Renal pelvis (tissue), 12 donors: ENCODE measurements at places on chromosomes 6 and 20. TPM values are rescaled to one million over a fixed set of nuclear protein-coding genes. Genes with fewer than 3 reads are reported as not detected.

DNA sequence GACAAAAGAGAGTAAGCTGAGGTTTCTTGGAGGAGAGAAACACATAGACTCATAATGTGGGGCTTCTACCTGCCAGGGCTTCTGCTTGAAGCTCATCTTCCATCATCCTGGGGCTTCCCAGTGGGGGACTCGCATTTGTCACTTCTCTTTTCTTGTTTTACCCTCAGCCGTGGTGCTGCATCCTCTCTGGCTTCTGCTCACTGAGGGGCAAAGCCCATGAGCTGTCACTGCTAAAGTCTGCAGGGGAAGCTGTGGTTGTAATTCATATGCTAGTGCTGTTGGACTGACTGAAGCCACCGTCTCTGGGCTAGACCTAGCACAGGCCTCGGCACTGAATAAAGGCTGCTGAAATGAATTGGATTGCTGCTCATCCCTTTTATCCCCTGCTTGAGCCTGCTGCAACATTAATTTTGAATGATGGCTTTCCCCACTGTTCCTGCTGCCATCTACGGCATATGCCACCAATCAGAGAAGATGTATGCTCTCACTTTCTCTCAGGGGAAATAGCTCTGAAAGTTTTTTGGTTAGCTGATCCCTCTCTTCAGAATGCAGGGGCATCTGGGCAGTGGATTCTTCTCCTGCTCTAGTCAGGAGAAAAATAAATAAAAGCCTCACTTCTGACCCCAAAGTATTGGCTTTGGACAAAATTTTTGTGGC lies 568.4 kb upstream of the MAP3K7 start:
- DNase-seq: no peak

IL17A gene
- not detected for polyA plus RNA-seq

- DNase-seq: no peak
These were observed 39.9 kb downstream of the BMP6 start for GRCh38 chr6:7765575-7766325.

- DNase-seq: no peak
These were observed 98.8 kb downstream of the DTD1 start for GRCh38 chr20:18686696-18687095.

DNA sequence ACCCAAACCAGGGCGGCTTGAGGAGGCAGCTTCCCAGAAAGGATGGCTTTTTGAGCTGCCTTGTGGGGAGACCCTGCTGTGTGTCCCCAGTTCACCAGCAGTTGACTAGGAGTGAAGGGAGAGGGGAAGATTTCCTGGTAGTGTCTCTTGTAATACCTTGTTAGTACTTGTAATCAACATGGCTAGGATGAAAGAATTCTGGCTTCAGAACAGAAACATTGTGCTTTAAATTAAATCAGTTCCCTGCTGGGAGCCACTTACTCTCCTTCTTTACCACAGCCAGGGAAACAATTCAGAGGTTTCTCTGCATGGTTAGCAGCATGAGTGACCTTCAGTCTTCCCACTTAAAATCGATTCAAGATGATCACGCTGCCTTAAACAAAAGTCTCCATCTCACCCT lies 525.4 kb upstream of the ID4 start:
- no peak for DNase-seq

GRCh38 chr20:25539742-25540672 lies 45.3 kb downstream of the NINL start:
- DNase-seq: no peak

DNA sequence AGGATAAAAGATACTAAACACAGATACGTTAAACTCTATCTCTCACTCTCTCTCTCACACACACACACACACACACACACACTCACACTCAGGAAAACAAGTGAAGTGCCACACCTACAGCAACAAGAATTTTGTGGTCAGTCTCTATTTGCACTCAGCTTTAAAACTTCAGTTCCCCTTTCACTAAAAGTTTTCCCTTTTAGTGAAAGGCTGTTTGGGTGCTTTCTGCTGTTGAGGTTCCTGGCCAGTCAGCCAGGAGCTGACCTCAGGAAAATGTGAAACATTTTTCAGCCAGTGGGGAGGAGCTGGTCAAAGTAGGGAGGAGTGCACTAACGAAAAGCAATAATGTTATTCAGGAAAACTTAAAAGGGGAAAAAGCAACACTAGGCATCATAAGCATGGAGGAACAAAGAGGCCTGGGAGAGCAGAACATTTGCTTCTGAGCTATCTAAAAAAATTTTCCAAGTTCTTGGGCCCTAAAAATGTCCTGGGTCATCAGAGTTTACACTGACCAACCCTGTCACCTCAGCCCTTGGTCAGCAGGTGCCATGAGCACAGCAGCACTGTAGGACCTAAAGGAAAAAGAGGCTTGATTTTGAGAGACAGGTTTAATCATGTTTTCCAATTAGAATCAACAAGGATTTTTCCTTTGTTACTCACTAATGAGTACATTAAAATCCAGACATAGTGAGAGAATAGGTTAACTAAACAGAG lies 30.7 kb upstream of the NT5E start:
- DNase-seq: no peak

SOX12 gene
- 41.3 TPM for polyA plus RNA-seq

KCNQ2 gene
- polyA plus RNA-seq: 7.1 TPM

- no peak for DNase-seq
These were observed 41.2 kb upstream of the POLR1H start for GRCh38 chr6:30019819-30020218.

RNGTT gene
- polyA plus RNA-seq: 13.8 TPM

GRCh38 chr6:131005439-131006016 lies 57.5 kb downstream of the EPB41L2 start:
- no peak for DNase-seq

- no peak for DNase-seq
These were observed 406.8 kb upstream of the SULF2 start for GRCh38 chr20:48192109-48192508.

DNA sequence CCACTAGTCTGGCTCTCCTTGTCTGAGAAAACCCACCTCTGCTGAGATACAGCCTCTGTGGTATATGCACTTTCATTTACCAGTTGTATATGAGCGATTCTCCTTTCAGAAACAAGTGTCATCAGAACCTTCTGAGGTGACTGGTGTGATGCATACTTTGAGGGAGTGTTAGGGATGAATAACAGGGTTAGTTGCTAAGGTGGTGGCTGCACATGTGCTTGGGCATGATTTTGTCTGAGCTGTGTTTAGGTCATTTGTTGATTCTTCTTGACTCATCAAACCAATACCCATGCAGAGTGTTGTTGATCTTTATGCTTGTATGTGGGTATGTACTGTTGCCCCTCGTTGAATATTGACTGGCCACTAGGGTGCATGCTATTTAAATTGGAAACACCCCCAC lies 25.7 kb downstream of the DTD1 start:
- no peak for DNase-seq

TMEM181 gene
- 21.5 TPM for polyA plus RNA-seq

DNA sequence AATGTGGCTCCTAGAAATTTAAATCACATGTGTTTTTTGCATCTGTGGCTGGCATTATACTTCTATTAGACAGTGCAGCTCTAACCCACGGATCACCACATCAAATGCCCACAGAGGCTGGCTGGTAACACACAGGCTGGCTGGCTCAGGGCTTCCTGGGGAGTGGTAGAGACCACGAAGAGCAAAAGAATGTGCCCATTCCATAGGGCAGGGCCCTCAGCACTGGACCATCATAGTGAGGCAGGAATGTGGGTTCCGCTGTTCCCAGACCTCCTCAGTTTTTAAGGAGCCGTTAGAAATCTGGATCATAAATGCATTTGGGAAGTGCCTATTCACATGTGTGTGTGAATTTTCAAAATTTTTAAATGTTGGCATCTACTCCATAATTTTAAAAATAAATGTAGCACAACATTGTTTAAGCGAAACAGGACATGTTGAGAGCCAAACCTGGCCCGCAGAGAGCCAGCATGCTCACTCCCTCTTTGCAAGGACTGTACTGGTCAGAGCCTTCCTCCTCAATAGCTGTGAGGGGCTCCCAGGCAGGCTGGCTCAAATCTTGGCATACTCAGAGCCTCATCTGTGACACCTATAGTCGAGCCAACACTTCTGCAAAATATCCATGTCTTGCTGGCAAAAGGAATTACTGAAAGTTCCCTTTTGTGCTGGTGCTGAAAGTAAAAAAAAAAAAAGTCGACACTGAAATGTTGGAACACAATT lies 190.5 kb downstream of the FNDC1 start:
- DNase-seq: no peak

DNA sequence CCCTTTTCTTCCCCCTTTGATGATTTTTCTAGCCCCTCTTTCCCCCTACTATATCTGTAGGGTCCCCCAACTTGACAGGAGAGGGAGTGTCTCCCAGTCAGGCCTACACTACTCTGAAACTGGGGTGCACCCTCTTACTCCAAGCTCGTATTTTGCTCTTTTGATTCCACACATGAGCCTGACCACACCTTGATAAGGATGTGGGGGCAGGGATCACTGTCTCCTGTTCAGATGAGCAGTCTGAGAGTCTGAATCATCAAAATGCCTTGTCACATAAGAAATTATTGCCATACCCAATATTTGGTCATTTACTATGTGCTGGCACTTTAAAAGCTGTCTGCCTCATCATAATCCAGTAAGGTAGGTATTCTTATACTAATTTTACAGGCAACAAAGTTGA lies 15.9 kb downstream of the PNPLA1 start:
- DNase-seq: no peak

HCK gene
- 2.0 TPM for polyA plus RNA-seq

GRCh38 chr6:168756009-168756634 lies 315.1 kb downstream of the SMOC2 start:
- peak; percentile 43 for DNase-seq

- DNase-seq: no peak
These were observed at the start of gene BPI for GRCh38 chr20:38303908-38304379. Gene BPI, plus strand, starts transcription at chr20:38304156. Its CDS starts 68 bp downstream, at chr20:38304224.

- DNase-seq: peak; percentile 87
These were observed at the start of gene GPR6 for GRCh38 chr6:109978174-109979032. Gene GPR6, plus strand, starts transcription at chr6:109978311. Its CDS starts 802 bp downstream, at chr6:109979113.
